ENCODE measurements at places on chromosomes 11 and 22.

GRCh38 chr11:8745431-8746253 lies 63.0 kb downstream of the RPL27A start:
- DNase-seq, result no peak

DNA sequence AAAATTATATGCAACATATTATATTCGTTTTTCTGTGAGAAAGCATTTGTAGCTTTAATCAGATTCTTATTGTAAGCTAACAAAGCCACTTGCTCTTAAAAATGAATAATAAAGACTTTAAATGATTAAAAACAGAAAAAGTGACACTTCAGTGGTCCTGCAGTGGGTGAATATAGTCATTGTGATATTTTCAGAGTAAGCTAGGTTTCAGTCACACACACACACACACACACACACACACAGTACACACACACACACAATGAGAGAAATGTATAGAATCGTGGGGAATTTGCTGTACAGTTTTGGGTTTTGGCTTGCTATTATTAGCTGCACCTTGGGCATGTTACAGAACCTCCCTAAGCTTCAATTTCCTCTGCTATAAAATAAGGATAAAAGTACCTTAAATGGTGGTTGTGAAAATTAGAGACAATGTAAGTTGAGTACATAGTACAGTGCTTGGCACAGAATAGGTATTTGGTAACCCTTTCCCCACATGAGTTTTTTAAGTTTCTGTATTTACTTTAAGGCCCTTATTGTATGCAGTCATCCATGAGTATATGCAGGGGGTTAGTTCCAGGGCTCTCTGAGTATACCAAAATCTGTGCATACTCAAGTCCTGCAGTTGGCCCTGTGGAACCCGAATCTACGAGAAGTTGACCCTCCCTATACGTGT lies 39.8 kb downstream of the CSTPP1 start:
- no peak for DNase-seq

GRCh38 chr11:10742460-10743208 lies 8.4 kb upstream of the CTR9 start:
- no peak for DNase-seq

GRCh38 chr11:59992425-59992824 lies 24.6 kb upstream of the OOSP4B start:
- no peak for DNase-seq

- DNase-seq, result no peak
Measured at GRCh38 chr22:19849835-19850762, 4.6 kb downstream of the GNB1L start.

- DNase-seq, result peak; percentile 21
Measured at GRCh38 chr22:43078522-43078921, 10.7 kb downstream of the TTLL1 start.

DNA sequence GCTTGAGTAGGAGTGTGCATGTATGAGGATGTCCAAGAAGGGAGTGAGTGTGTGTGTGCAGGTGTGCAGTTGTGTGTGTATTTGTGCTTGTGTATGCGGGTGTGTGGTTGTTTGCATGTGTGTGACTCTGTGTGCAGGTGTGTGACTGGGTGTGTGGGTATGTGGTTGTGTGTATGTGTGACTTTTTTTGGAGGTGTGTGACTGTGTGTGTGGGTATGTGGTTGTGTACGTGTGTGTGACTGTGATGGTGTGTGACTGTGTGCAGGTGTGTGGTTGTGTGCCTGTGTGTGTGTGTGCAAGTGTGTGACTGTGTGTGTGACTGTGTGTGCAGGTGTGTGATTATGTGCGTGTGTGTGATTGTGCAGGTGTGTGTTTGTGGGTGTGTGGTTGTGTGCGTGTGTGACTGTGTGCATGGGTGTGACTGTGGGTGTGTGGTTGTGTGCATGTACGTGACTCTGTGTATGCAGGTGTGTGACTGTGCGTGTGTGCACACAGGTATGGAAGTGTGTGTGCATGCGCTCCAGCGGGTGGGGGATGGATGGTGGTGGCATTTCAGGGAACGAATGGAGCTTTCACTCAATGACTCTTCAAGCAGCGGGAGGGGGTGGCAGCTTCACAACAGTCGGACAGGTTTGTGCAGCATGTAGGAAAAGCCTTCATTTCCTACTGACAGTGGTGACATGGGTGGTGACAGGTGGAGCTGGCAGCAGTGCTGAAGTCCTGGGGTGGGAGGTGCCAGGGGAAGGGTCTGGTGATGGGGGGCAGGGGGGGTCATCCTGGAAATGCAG lies 47.6 kb downstream of the CACNA1I start:
- DNase-seq, result no peak

GRCh38 chr11:70481625-70482528 lies 83.5 kb downstream of the CTTN start:
- DNase-seq, result no peak

Measured in suppressor macrophage (primary cell).